HS-5 (cell line): ENCODE measurements at places on chromosomes 7 and 10.

GRCh38 chr10:103802637-103803353 lies 52.6 kb downstream of the SH3PXD2A start:
- no peak for DNase-seq

GRCh38 chr7:24910551-24911212 lies 69.3 kb downstream of the OSBPL3 start:
- no peak for DNase-seq

DNA sequence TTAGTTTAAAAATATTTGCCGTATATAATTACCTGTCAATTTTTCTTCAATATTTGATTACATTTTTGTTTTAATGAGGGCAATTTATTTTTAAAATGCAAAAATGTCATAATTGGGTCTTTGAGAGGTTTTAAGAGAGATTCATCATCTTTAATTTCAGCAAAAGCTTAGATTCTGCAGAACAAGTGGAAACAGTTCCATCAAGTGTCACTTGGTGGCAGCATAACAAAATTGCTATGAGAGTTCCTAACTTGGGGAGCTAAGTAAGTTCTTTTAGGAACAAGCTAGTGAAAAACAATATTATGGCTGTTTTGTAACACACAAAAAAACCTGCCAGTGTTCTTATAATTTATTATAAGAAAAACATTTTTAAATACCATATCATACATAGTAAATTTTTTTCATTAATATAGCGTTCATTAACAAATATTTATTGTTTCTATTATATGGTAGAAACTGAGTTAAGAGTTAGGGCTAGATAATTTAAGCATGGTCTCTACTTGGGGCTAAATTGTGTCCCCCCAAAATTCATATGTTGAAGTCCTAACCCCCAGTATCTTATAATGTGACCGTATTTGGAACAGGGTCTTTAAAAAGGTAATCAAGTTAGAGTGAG lies 155.2 kb downstream of the MAGI2 start:
- DNase-seq = no peak

- DNase-seq = no peak
Observed at GRCh38 chr10:35271086-35271858, 65.0 kb upstream of the CCNY start.

DNA sequence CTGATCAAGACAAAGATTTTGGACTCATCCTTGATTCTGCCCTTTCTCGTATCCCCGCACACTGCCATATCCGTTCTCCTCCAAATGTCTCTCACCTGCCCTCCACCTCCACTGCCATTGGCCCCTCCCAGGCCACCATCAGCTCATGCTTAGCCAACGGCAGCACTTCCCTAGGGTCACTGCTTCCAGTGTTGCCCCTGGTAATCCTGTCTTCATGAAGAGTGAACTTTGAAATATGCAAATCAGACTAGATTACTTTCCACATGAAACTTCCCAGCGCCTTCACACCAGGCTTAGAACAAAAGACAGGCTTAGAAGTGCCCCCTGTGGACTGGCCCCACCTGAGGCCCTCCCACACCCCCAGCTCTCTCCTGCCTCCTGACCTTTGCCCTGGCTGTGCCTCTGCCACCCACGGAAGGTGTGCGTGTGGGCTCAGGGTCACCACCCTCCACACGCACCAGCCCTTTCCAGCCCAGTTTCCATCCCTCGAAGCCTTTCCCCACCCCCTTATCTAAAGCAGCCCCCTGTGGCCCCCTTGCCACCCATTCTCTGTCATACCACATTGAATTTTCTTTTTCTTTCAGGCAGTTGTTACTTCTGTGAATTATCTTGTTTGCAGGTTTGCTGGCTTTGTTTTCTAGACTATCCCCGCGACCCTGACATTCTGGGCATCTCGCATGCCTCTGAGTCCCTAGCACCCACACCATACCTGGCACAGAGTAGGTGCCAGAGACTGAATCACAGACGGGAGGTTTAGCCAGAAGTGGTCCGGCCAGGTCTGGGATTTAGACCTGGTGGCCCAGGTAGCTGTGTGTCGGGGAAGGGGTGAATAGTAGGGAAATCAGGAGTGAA lies 26.8 kb upstream of the C10orf53 start:
- DNase-seq = no peak

DNA sequence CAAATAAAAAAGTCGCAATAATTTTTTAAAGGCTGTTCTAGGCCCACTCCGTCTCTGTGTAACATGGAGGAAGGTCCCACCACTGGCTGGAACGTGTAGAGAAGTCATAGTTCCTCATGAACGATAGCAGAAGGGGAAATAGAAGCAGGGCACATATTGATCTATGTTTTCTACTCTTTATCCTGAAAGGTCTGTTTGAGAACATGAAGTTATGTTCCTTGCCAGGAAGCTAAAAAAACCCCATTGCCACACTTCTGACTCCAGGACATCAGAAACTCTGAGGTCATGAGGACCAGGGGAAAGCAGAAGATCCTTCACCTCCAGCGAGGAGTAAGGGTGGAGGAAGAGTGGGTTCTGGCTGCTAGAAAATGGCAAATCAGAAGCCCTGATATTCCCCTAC lies 10.8 kb downstream of the ANKRD22 start:
- no peak for DNase-seq

DNA sequence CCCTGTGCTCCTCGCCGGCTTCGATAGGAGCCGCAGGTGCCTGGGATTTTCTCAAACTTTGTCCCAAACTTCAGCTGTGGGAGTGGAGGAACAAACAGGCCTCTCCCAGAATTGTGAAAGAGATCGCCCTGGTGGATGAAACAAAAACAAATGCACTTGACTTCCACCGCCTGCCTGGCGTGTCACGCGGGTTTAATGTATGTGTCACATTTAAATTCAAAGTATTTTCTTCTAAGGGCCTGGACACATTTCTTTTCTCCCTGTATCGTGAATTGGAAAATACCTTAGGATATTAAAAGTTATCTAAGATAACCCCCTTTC lies 694 bp upstream of the WASL start:
- DNase-seq = peak; percentile 60

GRCh38 chr7:94433224-94433623 lies 38.5 kb downstream of the COL1A2 start:
- no peak for DNase-seq

DNA sequence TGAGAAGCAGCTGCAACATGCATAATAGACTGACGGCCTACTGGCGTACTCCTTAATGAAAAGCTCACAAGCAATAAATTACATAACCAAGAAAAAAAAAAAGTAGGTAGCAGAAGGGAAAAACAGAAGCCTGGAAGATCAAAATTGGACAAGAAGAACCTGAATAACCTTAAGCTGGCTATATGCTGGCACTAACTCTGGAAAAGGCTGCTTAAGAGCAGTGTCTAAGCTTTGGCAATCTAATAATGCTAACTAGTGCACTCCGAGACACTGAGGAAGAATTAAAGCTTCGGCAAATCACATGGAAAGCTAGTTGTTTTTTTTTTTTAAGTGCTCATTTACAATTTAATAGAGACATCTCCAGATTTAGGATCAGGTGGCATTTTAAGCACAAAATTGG lies 441.9 kb downstream of the PARD3 start:
- no peak for DNase-seq

DNA sequence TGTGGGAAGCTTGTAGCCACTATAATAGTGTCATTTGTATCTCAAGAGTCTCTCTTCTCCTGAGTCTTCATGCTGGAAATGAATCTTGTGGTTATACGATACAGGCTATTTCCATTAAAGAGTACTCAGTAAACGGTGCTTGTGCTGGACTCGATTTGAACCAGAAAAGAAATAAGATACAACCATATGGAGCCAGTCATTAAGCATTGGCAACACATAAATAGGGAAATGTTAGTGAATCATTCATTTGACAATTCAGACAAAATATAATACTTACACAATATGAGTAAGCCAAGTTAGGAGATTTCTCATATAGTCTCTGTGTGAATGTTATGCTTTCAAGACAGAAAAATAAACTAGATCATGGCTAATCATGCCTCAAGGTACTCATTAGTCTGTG lies 356.8 kb downstream of the PLXDC2 start:
- no peak for DNase-seq

- no peak for DNase-seq
Observed at GRCh38 chr10:26931223-26931622, 70.5 kb upstream of the ABI1 start.

DNA sequence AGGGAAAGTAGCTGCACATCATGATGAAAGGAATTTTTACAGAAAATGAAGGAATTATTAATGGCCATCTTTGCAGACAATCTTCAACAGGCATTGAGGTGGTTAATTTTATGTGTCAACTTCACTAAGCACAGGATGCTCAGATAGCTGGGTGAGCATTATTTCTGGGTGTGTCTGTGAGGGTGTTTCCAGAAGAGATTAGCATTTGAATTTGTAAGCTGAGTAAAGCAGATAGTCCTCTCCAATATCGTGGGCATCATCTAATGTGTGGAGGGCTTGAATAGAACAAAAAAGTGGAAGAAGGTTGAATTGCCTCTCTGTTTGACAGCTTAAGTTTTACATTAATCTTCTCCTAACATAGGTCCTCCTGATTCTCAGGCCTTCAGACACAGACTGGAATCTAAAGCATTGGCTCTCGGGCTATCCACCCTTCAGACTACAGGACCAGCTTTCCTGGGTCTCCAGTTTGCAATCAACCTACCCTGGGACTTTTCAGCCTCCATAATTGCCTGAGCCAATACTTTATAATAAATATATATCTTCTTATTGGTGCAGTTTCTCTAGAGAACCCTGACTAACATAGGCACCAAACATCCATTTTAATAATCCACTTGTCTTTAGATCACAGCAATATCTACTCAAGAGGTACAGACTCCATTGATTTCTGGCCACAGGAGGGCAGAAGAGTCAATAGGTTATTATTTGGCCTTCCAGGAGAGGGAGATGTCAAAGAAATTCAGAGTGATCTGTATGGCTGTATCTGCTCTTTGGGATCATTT lies 10.5 kb upstream of the CRPPA start:
- DNase-seq = no peak

- peak; percentile 25 for DNase-seq
Observed at GRCh38 chr7:16644636-16645592, 640 bp downstream of the ANKMY2 start.

DNA sequence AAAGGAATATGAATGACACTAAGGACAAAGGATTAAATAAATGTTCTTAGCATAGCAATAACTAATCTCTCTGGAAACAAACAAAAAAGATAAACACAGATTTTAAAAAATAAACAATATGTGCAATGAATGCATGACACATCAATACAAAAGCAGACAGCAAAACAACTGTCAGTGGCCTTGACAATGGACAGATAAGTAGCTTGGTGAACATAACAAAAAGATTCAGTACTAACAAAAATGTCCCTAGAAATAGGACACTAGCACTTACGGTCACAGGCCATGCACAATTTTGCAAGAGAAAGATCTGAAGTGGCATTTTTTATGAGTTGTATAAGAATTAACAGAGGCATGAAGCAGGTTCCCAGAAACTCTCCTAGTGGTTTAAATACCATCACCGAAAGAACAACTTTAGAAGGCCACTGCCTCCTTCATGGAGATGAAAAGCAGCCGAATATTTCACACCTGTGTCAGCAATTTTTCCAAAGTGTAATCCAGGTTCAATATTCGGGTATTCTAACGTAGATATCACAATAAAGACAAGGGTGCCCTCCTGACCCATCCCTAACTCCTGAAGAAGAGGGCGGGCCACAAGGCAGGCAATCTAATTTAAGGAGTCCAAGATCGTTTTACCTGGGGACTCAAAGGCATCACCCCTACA lies 231.3 kb upstream of the MKLN1 start:
- DNase-seq = no peak
